ENCODE measurements at places on chromosomes 1 and 21.

DNA sequence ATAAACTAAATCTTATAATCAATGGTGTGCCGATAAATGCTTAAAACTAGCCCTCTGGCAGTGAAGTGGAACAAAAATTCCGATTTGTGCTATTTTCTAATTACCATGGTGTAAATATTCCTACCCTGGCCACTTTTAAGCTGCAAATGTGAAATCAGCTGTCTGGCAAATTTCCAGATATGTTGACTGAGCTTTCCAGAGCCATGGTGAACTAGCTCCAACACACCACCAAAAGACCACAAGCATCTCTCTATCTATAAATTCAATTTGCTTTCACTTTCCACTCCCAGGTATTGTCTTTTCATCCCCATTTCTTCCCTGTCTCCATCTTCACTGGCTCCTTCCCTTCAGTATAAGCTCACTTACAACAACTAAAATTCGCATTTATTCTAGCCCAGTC is 152.3 kb upstream of the RGS18 start:
- H3K36me3 ChIP-seq = no peaks in the 10 kb centered on the region
- H3K4me3 ChIP-seq = no peak overlapping the region
- H3K4me1 ChIP-seq = no peaks in the 10 kb centered on the region

DNA sequence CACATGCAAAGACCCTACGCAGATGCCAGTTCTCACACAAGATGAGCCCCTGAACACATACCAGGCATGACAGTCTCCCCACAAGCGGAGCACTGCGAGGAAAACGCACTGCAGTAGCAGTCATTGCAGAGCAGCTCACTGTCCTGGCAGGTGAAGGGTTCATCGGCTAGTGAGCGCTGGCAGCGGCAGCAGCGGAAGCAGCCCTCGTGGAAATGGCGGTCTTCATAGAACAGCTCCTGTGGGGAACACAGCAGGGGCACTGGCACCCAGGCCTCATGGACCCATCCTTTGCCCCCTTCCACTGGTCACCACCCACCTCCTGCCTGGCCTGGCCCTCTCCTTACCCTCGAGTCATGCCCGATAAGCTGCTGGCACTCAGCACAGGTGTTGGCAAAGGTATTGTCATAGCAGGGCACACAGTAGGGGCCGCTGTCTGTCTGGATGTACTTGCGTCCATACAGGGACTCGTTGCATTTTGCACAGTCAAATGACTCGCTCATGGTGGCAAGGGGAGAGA is 6.3 kb downstream of the FHL3 start:
- no peak overlapping the region for H3K27ac ChIP-seq
- H3K27me3 ChIP-seq = no peaks in the 10 kb centered on the region
- H3K36me3 ChIP-seq = no peaks in the 10 kb centered on the region

GRCh38 chr1:200890818-200891773 is 3.6 kb upstream of the INAVA start:
- peaks cover 59% of the 10 kb centered on the region for H3K4me1 ChIP-seq
- H3K27ac ChIP-seq = peak overlapping the region; percentile 28

- no peak overlapping the region for H3K27ac ChIP-seq
- H3K36me3 ChIP-seq = no peaks in the 10 kb centered on the region
- H3K4me1 ChIP-seq = peaks cover 5% of the 10 kb centered on the region
- no peak overlapping the region for H3K4me3 ChIP-seq
- no peaks in the 10 kb centered on the region for H3K27me3 ChIP-seq
- no peak for DNase-seq
Observed at GRCh38 chr1:8822373-8823294, 5.2 kb upstream of the RERE start.

GRCh38 chr1:156582388-156583017 is 3.0 kb downstream of the TTC24 start:
- no peak for DNase-seq
- H3K4me3 ChIP-seq = no peak overlapping the region
- H3K4me1 ChIP-seq = no peaks in the 10 kb centered on the region
- H3K27ac ChIP-seq = no peak overlapping the region

- no peaks in the 10 kb centered on the region for H3K27me3 ChIP-seq
- H3K36me3 ChIP-seq = no peaks in the 10 kb centered on the region
- H3K4me1 ChIP-seq = peaks cover 51% of the 10 kb centered on the region
- H3K27ac ChIP-seq = no peak overlapping the region
- peak overlapping the region; percentile 71 for H3K4me3 ChIP-seq
- DNase-seq = no peak
Observed at GRCh38 chr1:114345930-114346479, 165.0 kb downstream of the TRIM33 start.

DNA sequence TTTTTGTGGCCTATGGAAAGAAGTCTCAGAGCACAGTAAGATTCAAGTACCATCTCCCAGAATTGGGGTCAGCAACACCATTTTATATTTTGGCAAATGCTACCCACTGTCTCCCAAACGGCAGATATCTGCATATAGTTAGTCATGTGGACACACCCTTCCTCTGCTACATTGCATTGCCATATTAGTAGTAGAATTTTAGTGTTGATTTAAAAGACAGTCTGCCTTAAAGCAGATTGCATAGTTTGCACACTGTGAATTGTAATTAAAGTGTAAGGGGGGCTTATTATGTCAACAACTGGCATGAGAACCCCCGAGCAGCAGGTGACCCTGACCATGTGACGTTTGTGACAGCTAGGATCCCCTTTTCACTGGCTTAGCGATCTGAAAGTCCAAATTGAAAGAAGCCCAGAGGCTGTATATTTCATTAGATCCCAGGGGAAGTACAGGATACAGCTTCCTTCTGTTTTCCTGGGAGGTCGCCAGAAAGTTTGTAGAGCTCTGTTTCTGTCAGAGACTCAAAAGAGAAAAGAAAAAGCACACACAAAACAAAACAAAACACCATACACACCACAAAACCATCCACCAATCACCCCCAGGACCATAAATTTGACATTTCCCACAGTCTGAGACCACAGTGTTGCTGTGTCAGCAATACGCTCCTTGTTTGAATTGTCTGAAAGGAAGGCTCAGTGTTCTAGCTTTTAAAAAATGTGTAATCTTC is 172.4 kb downstream of the NFIA start:
- no peak overlapping the region for H3K27ac ChIP-seq
- no peaks in the 10 kb centered on the region for H3K36me3 ChIP-seq
- H3K27me3 ChIP-seq = no peaks in the 10 kb centered on the region
- no peak for DNase-seq
- peaks cover 10% of the 10 kb centered on the region for H3K4me1 ChIP-seq
- H3K4me3 ChIP-seq = no peak overlapping the region

DNA sequence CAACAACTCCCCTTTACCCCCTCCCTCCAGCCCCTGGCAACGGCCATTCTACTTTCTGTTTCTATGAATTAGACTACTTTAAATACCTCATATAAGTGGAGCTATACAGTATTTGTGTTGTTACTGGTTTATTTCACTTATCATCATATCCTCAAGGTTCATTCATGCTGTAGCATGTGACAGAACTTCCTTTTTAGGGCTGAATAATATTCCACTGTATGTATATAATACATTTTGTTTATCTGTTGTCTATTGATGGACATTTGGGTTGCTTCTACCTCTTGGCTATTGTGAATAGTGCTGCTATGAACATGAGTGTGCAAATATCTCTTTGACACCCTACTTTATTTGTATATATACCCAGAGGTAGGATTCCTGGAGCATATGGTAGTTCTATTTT is 2.2 kb downstream of the NHLH1 start:
- no peaks in the 10 kb centered on the region for H3K4me1 ChIP-seq
- H3K27me3 ChIP-seq = no peaks in the 10 kb centered on the region

- no peak overlapping the region for H3K27ac ChIP-seq
- DNase-seq = no peak
- H3K36me3 ChIP-seq = no peaks in the 10 kb centered on the region
- no peaks in the 10 kb centered on the region for H3K27me3 ChIP-seq
Observed at GRCh38 chr1:59022799-59023198, 239.0 kb upstream of the JUN start.

DNA sequence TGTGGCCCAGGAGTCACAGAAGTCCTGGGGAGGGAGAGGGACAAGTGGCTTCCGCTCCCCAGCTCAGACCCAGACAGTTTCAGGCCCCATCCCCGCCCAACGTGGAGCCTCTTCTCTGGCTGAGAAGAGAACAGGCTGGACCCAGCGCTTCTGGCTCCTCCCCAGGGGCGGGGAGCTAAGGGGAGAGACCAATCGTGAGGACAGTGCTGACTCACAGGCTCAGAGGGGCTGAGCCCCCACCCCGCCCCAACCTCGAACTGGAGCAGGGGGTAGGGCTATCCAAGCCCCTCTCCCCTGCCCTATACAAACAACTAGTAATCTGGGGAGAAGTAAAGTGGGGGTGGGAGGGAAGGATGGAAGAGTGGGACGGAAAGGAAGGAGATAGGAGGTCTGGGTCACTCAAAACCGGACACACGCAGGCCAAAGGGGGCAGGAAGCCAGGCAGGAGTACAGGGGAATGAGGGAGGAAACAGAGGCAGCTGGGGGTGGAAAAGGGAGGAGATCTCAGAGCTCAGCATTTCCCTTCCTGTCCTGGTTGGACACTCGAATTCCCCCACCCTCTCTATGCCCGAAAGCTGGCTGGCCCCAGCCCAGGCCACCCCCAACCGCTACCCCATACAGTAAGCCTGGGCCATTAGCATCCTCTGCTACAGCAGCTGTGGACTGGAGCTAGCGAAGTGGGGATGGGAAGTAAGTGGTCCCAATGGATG is at the start of gene SHC1:
Gene SHC1, minus strand, starts transcription at position 117 of the 710 bp plus-strand sequence. CDS start 221 bp downstream, outside the sequence.
- no peak within 1 kb of the TSS for H3K4me3 ChIP-seq
- peak within 1 kb of the TSS; percentile 23 for H3K27ac ChIP-seq
- peaks cover 36% of the 10 kb centered on the region for H3K4me1 ChIP-seq

DNA sequence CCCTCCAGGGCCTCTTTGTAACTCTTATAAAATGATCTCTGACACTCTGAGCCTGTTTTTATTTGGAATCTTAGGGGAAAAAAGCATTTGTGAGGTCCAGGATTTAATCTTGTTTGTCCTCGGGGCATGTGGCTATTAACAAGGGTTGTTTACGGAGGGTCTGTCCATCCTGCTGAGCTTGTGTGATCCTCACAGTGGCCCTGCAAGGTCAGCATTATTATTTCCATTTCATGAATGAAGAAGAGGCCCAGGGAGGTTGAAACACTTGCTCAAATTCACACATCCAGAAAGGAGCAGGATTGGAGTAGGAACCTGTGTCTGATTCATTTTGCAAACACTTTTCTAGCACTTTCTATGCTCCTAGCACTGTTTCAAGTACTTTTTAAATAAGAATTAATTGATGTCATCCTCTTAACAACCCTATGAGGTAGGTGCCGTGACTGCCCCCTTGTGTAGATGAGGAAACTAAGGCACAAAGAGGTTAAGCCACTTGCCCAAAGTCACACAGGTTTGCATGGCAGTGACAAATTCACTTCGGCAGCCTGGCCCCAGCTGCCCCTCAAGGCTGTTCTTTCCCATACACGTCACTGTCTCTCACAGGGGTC is 178.9 kb downstream of the MIS18A start:
- no peaks in the 10 kb centered on the region for H3K27me3 ChIP-seq
- DNase-seq = no peak
- H3K4me3 ChIP-seq = no peak overlapping the region
- no peak overlapping the region for H3K27ac ChIP-seq
- no peaks in the 10 kb centered on the region for H3K4me1 ChIP-seq

DNA sequence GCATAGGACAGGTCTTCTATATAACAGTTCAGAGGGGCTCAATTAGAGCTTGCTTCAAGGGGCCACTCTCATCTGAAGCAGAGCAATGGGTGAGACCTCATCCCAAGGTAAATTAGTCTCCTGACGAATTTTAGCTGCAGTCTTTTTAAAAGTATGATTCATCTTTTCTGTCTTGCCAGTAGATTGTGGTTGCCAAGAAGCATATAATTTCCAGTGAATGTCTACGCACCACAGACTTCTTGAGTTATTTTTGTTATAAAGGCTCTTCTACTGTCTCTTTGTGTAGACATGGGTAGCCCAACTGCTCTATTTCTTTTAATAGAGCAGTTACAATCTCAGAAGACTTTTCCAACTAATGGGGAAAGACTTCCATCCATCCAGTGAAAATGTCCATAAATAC is 108.9 kb upstream of the FMN2 start:
- H3K36me3 ChIP-seq = no peaks in the 10 kb centered on the region
- H3K4me3 ChIP-seq = no peak overlapping the region
- H3K27me3 ChIP-seq = no peaks in the 10 kb centered on the region
- no peaks in the 10 kb centered on the region for H3K4me1 ChIP-seq
- no peak overlapping the region for H3K27ac ChIP-seq

DNA sequence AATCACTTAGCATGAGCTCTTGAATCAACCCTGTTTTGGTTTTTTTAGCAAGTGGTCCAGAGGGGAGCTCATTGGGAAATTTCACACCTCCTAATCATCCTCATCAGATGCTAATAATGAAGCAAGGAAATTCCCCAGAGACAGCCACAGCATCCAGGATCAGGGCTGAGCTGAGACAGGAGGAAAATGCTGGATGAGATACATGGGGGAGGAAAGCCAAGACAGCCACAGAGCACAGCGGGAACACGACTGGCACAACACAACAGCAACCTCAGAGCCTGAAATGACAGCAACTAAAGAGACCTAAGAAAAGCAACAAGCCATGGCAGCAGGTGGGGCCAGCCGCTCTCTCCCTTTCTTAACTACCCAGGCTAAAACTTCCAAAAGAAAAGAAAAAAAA is 70.4 kb downstream of the UBR4 start:
- H3K27me3 ChIP-seq = no peaks in the 10 kb centered on the region
- DNase-seq = no peak
- H3K27ac ChIP-seq = no peak overlapping the region
- no peaks in the 10 kb centered on the region for H3K4me1 ChIP-seq

DNA sequence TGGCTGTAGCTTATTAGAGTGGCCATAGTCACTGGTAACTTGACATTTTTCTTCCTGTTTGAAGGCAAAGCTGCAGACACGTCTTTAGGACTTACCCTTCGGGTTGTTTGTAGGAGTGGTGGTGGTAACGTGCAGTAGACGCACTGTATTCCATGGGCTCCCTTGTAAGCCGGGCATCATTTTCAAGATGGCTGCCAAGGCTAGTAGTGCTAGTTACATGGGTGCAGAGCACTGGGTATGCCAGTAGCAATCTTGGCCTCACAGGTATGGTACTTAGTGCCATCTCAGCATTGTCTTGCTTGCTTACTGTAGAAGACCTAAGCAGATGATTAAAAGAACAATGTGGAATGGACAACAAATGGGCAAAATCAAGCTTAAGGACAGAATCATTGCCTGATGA is 1.9 kb downstream of the YBX1 start:
- no peak for DNase-seq
- H3K27ac ChIP-seq = peak overlapping the region; percentile 78
- H3K4me1 ChIP-seq = peaks cover 71% of the 10 kb centered on the region
- H3K4me3 ChIP-seq = peak overlapping the region; percentile 58

- H3K4me3 ChIP-seq = no peak overlapping the region
- no peaks in the 10 kb centered on the region for H3K36me3 ChIP-seq
- H3K27me3 ChIP-seq = no peaks in the 10 kb centered on the region
- H3K27ac ChIP-seq = no peak overlapping the region
- DNase-seq = no peak
- H3K4me1 ChIP-seq = no peaks in the 10 kb centered on the region
Observed at GRCh38 chr1:70874063-70874462, 173.6 kb downstream of the PTGER3 start.

DNA sequence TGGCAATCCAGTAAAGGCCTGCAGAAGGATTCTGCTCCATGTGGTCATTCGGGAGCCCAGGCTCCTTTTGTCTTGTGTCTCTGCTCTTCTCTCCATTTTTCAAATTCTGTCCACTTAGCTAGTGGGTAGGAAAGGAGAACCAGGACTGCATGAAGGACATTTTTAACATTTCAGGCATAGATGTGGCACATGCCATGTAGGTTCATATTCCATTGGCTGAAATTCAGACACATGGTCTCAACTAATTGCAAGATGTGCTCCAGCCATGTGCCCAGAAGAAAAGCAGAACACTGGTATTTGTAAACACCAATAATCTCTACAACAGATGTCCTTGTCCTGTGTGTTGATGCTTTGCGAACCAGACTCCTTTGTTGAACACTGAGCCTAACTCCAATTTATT is 85.2 kb upstream of the WLS start:
- H3K4me3 ChIP-seq = no peak overlapping the region
- H3K27ac ChIP-seq = no peak overlapping the region
- H3K36me3 ChIP-seq = no peaks in the 10 kb centered on the region
- no peaks in the 10 kb centered on the region for H3K4me1 ChIP-seq
- no peaks in the 10 kb centered on the region for H3K27me3 ChIP-seq
